Right forelimb (tissue), 1 donor: ENCODE measurements at places on chromosomes 2 and 18.

DNA sequence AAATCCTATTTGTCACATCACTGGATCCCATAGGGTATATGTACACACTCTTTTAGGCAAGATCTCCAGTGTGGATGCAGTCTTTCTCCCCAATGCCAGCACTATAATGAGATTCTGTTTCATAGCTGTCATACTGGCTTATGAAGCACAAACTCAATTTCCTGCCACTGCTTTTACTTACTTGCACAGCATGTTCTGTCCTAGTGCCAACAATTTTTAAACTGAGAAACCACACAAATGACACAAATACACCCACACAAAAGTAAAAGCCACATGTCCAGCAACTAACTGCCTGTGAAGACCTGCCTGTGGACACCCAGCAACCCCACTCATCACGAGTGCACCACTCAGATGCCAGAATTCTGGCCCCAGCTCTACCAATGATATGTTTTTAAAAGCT lies 29.6 kb upstream of the RNU4ATAC start:
- no peak for DNase-seq

GRCh38 chr2:46197672-46198071 lies 99.5 kb upstream of the EPAS1 start:
- no peak for DNase-seq

GRCh38 chr2:25072606-25073005 lies 30.7 kb downstream of the EFR3B start:
- DNase-seq, result no peak

GRCh38 chr2:192073878-192074277 lies 120.9 kb downstream of the TMEFF2 start:
- no peak for DNase-seq

GRCh38 chr18:43581936-43582519 lies 304.7 kb upstream of the SYT4 start:
- DNase-seq, result no peak

GRCh38 chr18:42922363-42922762 lies 193.1 kb downstream of the RIT2 start:
- no peak for DNase-seq

GRCh38 chr2:149832324-149832723 lies 244.7 kb upstream of the MMADHC start:
- DNase-seq, result no peak

DNA sequence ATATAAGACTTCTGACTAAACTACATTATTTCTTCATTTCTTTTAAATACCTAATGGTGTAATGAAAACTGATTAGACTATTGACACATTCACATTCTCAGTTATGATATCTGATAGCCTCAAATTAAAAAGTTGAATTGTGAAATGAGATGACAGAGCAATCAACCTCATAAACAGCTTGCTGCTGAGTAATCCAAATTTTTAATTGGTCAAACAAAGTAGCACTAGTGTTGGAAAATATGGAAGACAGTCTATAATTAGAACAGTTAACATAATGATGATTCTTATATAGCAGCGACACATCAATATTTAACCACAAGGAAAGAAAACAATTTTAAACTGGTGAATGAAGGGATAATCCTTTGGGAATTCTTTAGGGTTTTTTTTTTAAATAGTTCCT lies 91.9 kb upstream of the LRP1B start:
- DNase-seq, result no peak

- no peak for DNase-seq
Observed at GRCh38 chr2:204505488-204505887, 39.8 kb upstream of the PARD3B start.
